ENCODE measurements at places on chromosomes 7 and 10.

- DNase-seq = no peak
Observed at GRCh38 chr10:124092860-124093773, at the start of gene CHST15. TSS of gene CHST15 (minus strand) at chr10:124093598. CDS start at chr10:124046212, 47,386 bp downstream.

GRCh38 chr7:70646536-70647248 is 485.3 kb upstream of the GALNT17 start:
- DNase-seq = no peak

GRCh38 chr10:29681676-29682448 is 47.1 kb upstream of the SVIL start:
- DNase-seq = no peak

- peak; percentile 42 for DNase-seq
Observed at GRCh38 chr7:151552352-151553028, 32.8 kb upstream of the RHEB start.

DNA sequence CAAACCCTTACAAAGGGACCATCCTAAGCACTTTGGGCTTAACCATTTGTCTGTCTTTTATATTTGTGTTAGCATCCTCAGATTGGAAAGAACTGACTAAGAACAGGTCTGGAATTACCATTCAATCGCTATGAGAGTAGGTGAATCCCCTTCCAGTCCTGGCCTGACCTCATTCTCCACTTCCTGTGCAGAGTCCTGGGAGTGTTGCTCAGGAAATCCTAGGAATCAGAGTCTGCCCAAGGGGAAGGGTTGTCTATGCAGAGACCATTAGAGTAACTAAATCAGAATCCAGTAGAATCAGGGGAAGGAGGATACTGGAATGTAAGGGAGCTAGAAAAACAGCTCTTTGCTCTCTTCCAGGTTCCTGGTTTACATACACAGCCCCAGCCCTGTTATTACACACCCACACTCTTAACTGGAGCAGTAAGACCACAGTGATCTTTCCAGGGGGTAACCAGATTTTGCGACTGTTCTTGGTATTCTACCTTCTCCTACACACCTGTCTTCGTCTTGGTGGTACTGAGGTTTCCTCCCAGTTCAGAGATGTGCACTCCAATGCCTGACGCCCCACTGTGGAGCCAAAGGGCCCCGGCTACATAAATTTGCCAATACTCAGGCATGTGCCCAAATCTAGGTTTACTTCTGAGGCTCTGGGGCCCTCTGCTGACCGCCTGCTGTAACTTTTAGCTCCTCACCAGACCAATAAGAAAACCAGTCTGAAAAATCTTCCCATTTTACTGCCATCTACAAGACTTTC is 103.7 kb downstream of the RNF216 start:
- DNase-seq = no peak

- no peak for DNase-seq
Observed at GRCh38 chr7:143452495-143452894, 9.2 kb downstream of the TAS2R60 start.

DNA sequence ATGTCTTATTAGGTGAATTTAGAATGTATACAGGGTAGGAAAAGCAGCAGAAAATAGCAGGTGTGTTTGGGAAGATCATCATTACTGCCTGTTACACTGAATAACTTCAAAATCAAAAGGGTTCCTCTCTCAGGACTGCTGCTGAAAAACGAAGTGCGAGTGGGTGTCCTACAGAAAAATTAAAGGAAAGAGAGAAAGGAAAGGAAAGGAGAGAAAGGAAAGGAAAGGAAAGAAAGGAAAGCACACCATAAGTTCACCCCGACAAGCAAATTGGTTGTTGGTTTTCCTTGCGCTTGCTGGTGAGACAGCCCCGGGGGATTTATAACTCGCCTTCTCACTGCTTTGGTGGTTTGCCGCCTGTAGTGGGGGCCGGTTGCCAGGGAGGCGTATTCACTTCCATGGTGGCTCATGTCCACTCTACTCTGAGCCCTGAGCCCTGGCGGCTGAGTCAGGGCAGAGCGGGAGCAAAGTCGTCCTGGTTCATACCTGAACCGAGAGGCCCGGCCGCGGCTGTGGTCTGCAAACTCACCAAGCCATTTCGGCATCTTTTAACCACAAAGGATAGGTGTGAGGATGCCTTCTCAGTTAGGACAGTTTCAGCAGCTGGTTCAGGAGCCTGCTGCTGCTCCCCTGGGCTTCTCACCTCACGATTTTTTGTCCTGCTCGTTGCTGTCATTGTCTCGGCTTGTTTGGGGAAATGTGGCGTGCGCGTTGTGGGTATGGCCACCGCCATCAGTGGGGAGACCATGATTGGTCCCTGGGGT is 26.1 kb downstream of the INPP5A start:
- DNase-seq = no peak

GRCh38 chr10:13739183-13739582 is 152.4 kb downstream of the PRPF18 start:
- DNase-seq = no peak

DNA sequence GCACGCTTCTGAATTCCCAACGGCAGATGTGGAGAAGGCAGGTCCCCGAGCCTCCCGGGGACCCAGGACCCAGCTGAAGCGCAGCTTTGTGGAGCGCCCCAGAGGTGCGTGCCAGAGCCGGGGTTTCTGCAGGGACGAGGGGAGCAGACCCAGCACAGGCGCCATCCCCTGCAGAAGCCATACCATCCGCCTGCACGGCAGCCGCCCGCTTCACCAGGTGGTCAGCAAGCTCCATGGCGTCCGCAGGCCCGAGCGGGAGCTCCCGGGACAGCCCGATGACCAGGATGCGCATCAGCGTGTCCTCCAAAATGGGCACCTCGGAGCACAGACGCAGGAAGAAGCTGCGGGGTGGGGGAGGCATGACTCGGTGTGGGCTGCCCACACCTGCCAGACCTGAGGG is 10.6 kb downstream of the INTS1 start:
- DNase-seq = no peak

GRCh38 chr10:14416308-14416700 is 85.6 kb upstream of the FRMD4A start:
- DNase-seq = no peak

DNA sequence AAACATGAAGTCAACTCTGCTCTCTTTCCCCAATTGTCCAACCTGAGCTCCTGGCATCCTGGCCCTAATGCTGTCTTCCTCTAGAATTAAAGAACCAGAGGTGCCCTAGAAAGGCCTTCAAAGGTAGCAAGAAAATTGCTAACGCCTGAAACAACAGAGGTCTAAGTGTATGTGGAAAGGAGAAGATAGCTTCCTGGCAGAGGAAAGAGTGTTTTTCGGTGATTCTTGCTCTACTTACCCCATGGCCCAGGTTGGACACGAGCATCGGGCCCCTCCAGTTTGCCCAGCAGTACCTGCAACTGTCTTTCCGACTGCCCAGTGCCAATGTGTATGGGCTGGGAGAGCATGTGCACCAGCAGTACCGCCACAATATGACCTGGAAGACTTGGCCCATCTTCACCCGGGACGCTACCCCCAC is 22.2 kb downstream of the MGAM2 start:
- DNase-seq = no peak

- DNase-seq = no peak
Observed at GRCh38 chr7:94406696-94407095, 12.0 kb downstream of the COL1A2 start.

- DNase-seq = no peak
Observed at GRCh38 chr10:126586128-126586527, 84.4 kb downstream of the C10orf90 start.

DNA sequence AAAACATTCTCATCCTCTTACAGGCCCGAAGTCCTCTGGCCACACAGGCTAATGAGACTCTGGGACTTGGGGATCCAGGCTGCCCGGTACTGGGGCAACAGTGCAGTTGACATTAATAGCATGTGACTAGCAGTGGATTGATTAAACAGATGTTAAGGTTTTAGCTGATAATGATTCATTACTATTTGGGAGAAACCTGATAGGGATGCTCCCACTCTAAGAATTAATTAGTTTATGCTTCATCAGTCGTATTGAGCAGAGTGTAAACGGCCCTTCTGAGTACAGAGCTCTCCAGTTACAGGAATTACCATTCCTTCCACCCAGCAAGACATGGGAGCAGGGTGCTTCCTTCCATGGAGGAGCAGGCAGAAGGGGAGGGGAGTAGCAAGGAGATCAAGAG is 82.7 kb downstream of the RPS24 start:
- no peak for DNase-seq

Measured in NCI-H774 (cell line).